ENCODE measurements at places on chromosomes 7 and 10.
A peak's percentile ranks its signal among the peaks of the same experiment; 100 is the strongest.

- no peak for DNase-seq
These were observed 156.5 kb downstream of the UBE2H start for GRCh38 chr7:129796186-129796775.

DNA sequence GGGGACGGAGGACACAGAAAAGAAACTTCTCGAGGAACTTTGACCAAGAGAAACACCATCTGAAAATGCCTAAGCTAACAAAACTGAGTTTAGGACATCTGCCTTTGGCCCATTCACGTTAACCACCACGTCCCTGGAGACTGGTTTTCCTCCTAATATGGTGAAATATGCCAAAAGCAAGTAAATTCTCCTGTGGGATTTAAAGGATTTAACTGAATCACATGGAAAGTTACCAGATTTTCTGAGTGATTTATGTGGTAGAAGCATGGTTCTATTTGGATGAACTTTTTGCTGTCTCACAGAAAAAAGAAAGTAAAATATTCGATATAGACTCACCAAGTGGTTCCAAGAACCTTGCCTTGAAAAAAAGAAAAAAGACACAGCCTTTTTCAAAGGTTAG, 30.4 kb upstream of the BMPER start:
- no peak for DNase-seq

DNA sequence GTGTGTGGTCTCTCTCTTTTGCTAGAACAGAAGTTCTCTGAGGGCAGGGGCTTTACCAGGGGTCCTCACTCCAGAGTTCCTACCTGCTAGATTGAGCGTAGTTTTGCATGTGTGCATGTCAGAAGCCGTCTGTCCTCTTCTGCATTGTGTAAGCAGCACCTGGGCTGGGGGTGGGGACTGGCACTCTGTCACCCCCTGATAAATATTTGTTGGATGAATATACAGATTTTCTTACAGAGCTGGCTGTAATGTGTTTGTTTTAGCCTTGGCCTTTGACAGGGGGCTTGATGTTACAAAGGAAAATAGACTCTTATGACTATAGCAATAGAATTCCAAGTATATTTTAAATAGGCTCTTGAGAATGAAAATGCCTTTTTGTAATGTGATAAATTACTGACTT, 46.6 kb downstream of the WDR37 start:
- DNase-seq, result no peak

DNA sequence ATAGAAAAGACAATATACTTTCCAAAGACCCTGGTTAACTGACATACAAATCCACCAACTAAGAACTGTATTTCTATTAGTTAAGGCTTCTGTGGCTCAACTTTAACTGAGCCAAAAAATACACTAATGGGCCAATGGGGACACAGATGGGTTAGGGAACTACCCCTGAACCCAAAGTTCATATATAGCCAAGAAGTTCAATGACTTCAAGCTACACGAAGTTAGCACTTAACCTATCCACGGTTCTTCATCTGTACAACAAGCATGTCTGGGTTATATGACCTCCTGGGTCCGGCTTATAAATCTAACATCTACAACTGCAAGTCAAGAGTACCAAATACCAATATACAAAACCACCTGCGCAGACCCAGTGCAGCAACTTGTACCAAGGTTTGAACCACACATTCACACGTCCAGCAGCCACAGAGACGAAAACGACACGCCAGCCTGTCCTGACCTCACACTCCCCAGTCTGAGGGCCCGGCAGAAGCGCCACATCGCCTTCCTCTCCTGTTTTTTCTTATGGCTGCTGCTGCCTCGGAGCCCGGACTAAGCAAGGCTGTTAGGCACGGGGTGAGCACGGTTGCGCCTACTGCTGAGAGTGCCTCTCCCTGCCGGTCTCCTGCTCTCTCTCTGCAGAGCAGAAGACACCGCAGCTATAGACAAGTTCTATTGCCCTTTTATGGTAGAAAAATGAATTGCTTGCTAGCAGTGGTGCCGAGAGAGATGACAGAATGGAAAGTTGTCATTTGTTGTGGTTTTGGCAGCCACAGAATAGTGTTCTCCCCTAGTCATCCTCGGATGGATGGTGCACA, 86.3 kb downstream of the RNF216 start:
- peak; percentile 73 for DNase-seq

- no peak for DNase-seq
These were observed 27.4 kb upstream of the PCBD1 start for GRCh38 chr10:70915806-70916205.

DNA sequence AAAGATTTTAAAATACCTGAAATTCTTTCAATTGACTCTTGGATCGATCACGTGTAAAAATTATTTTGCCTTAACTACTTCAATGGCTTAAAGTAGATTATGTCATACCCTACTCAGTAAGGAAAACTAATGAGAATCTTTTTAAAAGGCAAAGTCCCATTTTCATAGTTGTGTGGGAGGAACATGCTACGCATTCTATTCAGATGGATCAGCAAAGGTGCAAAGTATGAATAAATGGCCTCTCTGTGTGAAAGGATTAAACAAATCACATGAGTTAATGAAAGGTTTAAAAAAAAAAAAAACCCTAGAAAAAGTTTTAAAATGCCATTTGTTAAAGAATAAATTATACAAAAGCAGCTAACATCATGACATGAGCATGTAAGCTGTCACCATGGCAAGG, 77.1 kb downstream of the ENO4 start:
- no peak for DNase-seq

- no peak for DNase-seq
These were observed 22.4 kb downstream of the TLL2 start for GRCh38 chr10:96491303-96491702.

GRCh38 chr10:29751684-29752083, 116.9 kb upstream of the SVIL start:
- no peak for DNase-seq

GRCh38 chr10:121683366-121683765, 85.1 kb upstream of the FGFR2 start:
- no peak for DNase-seq

DNA sequence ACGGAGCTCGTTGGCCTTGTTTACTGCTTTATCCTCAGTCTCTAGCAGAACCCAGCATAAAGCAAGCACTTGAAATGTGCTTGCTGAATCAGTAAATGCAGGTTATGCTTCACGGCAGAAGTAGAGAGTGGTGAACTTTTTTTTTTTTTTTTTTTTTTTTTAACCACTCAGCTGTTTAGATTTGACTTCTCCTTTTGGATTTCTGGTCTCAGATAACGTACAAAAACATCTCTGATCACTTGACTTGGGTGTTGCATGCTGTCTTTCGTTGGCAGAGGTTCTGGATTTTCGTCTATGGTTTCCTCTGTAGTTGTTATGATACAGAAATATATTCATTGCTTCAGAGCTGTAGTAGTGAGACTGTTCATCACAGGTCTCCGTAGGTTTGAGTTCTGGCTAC, 242.5 kb upstream of the HABP2 start:
- DNase-seq, result no peak

Measured in GDM1 (cell line).